ENCODE measurements at places on chromosomes 6 and 20.

DNA sequence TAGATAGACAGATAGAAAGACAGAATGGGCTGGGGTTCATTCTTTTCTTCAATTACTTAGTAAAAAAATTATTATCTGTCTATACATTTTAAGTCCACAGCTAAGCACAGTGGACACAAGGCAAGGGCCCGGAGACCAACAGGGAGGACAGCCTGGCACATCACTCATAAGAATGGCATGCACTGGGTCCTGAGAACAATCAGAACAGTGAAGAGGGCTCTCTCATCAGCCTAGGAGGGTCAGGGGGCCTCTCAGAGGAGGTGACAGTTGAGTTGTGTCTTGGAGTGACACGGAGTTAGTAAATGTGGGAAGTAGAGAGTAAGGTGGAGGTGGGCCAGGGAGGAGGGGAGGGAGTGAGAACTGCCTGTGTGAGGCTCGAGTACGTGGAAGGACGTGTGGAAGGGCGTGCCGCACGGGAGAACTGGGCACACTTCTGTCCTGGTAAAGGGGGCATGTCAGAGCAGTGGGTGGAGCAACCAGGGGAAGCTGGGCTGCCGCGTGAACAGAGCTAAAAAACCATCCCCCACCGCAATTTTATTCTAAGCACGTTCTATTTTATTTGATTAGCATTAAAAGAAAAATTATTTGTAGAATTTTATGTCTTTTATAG, 45.1 kb upstream of the DSP start:
- DNase-seq = no peak

DNA sequence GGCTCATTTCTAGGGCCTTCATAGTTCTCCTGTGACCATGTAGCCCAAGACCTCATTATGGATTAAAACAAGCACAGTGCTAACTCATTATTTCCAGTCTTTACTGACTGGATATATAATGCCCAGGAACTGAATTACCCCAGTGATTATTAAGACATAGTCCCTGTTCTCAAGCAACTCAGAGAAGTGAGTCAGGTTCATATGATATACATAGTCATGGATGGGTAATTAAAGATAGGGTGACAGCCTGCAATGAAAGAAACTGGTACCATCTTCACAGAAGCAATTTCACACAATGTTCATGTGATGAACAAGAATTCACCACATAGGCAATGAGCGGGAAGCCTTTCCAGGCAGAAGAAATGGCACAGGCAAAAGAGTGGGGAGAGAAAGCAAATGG, 3.5 kb downstream of the TRIM27 start:
- DNase-seq = no peak

- no peak for DNase-seq
Measured at GRCh38 chr6:48610846-48611245, 499.8 kb upstream of the PTCHD4 start.

DNA sequence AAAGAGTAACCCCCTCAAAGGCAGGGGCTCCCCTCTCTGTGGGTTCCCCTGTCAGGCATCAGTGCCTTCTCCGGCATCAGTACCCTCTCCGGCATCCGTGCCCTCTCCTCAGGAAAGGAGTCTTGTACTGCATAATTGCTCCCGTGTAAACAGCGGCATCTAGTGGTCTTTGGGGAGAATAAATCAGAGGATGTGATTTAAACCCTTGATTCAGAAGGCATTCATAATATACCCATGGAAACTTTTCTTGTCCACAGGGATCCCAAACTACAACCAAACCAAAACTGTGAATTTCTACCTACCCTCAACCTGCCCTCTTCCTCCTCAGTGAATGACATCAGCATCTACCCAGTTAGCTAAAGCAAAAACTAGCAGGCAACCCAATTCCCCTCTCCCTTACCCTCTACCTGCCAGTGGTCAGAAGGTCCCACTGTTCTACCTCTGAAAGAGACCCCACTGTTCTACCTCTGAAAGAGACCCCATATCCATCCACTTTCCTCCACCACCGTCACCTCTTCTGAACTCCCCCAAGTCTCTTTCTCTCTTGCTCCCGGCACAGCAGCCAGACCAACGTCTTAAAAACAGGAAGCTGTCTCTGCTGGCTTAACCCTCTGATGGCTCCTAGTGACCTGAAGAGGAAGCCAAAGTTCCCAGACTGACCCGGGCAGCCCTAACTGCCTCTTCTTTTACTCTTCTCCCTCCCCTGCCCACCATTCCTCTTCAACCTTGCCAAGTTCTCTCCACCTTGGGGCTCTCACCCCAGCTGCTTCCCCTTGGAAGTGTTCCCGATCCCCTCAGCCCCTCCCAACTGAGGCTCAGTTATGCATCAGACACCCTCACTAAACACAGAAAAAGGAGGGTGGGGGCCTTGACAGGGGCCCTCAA, 27.2 kb downstream of the UBE2V1 start:
- DNase-seq = peak; percentile 36

DNA sequence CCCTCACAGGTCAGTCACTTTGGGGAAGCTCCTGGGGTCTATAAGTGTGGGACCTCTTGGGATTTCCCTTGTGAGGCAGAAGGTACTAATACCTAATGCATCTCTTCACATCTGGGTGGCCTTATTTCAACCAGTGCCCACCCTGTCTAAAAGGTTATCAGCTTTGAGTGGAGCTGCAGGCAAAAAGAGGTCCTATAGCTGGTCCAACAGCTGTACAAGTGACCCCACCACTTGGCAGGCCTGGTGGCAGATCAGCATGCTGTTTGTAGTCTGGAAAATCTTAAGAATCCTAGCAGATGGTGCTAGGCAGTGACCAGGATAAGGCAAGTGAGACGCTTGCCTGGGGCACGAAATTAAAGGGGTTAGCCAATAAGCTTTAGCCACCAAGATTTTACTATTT, 51.6 kb upstream of the GTSF1L start:
- no peak for DNase-seq

GRCh38 chr6:73798592-73798991, 102.6 kb downstream of the CD109 start:
- peak; percentile 24 for DNase-seq

GRCh38 chr6:78910010-78910409, 42.7 kb downstream of the IRAK1BP1 start:
- no peak for DNase-seq

DNA sequence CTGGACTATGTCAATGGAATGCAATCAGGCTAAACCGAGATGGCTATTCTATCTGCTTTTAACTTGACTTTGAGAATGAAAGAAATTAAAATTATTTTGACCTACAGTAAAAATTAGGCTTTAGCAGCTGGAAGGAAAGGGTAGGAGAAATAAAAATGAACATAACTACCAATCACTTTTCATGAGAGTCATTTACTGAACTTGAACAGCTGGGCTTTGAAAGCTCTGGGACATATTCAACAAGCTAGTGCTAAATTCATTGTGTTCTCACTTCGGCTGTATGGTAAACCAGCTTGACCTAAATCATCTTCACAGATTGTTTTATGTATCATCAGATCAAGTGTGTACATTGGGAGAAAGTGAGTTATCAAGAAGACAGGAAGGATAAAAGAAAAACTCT, 161.5 kb upstream of the STXBP5 start:
- DNase-seq = no peak

DNA sequence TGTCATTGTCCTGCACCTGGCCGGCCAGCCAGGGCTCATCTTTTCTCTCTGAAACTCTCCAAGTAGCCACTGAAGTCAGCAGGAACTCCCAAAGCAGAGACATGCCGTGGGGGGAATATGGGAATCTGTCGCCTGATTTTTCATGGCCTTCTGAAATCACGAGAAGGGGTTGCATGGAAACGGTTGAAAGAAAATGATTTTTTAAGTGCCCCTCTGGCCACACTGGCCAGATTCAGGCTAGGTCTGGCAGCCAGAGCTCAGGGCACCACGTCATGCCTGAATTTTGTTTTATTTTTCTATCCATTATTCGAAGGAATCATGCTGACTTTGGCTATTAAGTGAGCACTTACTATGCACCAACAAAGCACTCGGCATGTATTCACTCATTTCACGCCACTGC, 65.2 kb downstream of the EYA2 start:
- no peak for DNase-seq

Data from hippocampal formation (tissue), 2 donors.